ENCODE measurements at places on chromosomes 2 and 18.
A peak's percentile ranks its signal among the peaks of the same experiment; 100 is the strongest.

GRCh38 chr18:43596105-43596712, 318.9 kb upstream of the SYT4 start:
- DNase-seq: no peak

GRCh38 chr18:42053188-42053781, 98.3 kb downstream of the PIK3C3 start:
- peak; percentile 52 for DNase-seq

DNA sequence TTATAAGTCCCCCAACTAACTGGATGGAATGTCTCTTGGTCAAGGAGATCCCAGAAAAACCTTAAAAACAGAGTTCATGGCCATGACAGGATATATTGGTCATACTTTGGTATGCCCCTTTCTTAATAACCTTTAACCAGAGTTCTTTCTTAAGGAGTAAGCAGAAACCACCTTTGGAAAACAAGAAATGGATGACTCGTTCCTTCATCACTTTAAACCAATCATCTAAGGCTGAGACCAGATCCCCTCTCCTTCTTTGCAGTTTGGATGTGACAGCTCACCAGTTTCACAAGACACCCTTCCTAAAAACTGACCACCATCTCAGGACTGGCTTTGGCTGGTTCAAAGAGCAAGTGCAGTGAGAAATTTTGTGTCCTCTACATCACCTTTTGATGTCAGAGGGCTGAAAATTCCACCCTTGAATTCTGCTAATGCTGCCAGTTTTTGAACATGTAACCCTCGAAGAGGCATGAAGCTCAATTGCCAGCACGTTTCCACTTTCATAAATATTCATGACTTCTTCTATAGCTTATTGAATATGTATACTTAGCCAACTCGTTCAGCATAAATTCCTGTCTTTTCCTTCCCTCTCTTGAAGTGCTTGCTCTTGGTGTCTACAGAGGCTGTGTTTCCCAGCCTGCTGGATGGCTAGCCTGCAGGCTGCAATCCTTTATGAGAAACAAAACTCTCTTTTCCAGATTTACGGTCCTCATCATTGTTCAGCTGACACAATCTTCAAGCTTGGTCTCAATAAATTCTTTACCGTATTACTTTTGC, 1323.5 kb upstream of the TMEFF2 start:
- DNase-seq: no peak

- DNase-seq: no peak
Measured at GRCh38 chr18:39863916-39864315, 2091.1 kb upstream of the PIK3C3 start.

GRCh38 chr2:206979922-206980321, 40.6 kb downstream of the CPO start:
- no peak for DNase-seq

DNA sequence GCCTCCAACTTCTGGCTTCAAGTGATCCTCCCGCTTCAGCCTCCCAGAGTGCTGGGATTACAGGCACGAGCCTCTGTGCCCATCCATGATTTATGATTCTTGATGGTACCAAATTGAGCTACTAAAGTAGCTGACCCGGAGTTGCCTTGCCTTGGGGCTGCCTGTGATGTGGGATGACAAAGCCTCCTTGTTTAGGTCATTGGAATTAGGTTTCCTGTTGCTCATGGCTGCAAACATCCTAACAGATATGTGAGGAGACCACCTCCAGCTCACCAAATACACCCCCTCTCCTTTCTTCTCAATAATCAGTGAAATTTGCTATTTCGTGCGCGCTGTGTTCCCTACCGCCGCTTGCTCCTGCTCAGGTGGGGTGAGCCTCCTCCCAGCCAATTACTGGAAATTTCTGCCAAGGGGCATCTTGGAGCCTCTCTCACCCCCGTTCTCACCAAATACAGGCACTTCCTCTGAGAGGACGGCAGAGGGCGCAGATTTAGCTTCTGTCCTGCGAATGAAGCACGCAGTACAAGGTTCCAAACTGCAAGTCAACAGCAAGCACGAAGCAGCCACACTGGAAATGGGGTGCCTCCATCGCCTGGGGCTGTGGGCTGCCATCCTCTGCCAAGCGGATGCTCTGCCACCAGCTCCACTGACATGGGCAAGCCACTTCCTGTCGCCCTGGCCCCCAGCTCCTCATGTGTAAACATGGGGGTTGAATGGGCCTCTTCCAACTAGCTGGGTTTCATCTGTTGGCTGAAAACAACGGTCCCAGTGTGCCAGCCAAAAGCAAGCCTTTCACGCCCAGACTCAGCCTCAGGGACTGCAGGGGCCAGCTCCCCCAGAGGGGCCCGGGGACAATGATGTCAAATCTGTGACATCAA, 71.7 kb downstream of the NCAPH start:
- peak; percentile 83 for DNase-seq

DNA sequence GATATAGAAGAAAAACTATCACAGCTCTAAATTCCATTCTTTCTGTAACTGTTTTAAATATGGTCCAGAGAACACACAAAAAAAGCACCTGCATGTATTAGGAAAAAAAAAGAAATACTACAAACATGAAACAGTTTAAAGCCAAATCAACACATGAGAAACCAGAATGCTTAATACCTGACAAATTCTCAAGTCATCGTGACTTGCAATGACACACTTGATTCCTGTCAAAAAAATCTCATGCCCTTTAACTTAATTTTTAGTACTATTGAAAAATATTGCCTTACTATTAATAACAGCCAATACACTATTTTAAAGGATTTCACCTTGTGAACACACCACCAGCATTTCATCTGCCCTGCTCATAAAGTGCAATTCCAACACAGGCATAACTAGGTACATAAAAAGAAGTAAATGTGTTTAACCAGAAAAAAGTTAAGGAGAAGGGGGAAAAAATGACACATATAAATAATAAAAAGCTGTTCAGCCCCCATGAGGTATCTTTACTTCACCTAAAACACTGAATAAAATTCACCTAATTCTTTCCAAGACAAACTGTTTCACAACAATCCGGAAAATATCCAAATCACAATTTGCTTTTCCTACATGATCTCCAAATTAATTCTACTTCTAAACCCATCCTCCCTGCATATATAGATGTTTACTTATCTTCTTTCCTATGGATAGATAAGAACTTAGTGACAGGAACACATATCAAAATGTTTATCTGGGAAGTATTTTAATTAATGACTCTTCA, 10.8 kb downstream of the ROCK2 start:
- DNase-seq: no peak

DNA sequence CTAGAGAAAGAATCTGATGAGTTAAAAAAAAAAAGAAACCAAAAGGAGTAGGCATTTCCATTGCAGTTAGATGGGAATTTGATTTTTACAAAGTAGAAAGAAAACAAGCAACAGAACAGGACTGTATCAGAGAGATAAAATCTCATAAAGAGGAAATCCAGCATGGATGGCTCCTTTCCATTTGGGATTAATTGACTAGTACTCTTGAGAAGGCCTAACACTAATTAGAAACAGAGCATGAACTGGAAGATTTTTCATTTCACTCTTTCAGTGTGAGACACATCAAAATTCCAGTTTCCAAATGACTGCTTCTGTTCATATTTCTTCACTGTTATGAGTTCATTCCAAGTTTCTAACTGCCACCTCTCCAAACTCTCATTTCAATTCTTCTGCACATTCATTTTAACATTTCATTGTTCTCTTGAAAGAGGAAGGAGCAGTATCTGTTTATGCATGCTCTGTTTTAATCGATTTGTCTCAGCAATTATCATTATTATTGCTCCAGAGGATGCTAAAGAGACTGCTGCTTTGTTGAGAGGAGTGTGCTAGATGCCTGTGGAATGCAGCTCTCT, 108.8 kb upstream of the PIEZO2 start:
- DNase-seq: no peak

DNA sequence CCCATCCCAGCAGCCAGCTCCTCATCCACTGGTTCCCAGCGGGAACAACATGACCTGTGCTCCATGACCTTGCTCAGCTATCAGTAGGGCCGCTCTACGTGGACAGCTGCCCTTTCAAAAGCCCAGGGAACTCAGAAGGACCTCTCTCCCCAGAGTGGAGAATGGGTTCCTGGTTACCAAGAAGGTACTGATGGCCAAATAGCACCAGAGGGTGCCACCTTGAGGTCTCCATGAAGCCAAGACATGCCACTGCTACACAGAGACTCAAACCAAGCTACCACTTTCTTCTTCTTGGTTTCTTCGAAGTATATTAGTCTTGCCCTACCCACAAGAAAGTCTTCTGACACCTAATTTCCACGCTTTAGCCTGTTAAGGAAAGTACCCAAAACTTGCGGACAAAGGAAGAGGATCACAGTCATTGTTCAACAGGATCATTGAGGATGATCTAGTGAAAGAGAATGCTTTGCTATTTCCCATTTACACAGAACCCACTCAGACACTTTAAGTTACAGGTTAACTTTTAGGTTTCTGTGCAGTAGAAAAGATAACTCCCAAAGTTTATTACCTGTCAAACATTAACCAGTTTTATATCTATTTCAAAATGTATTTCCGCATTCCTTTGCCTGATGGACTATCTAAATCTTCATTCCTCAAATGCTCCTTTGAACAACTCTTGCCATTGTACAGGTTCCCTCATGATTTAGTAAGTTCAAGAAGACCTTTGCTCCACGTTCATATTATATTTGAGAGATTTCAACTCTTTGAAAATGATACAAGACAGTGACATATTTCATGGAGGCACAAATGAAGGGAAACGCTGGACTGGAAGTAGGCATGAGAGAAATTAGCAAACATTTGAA, 102.2 kb downstream of the ALPK2 start:
- no peak for DNase-seq

DNA sequence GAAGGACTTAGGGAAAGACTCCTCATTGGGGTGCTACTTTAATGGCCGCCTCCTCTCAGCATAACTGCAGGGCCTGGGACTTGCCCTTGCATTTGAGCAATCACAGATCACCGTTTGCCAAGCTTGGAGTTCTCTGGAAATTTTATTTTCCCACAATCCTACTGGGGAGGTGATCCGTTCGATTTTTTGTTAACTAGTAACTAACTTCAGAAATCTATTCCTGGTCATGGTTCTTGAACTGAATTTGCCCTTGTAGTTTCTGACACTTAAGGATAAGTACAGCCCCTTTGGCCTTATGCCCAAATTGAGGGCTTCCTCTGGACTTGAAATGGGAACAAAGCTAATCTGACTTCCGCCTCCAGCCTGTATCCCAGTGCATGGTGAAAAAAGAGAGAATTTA, 60.5 kb upstream of the ST3GAL5 start:
- no peak for DNase-seq

GRCh38 chr2:134276381-134277172, 22.7 kb downstream of the MGAT5 start:
- DNase-seq: no peak

DNA sequence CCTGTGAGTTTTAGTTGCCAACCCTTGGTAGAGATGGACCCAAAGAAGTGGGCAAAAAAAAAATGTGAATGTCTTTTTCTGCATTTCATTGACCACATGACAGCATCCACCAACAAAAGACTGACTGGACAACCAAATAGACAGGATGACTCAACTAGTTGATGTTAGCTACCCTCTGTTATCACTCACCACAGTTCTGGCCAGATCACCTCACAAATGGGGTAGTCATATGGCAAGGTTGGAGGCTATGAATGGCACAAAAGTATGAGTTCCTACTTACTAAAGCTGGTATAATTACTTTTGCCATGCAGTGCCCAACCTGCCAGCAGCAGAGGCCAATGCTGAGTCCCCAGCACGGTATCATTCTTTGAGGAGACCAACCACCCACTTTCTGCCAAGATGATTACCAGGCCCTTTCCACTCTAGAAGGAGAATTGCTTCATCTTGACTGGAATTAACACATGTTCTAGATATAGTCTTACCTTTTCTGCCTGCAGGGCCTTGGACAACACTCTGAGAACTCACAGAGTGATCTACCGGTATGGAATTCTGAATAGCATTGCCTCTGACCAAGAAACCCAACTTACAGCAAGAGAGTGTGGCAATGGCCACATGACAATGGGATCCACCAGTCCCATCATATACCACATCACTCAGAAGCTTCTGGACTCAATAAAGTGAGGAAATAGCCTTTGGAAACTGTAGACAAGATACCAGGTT, 20.1 kb upstream of the TCF7L1 start:
- no peak for DNase-seq

DNA sequence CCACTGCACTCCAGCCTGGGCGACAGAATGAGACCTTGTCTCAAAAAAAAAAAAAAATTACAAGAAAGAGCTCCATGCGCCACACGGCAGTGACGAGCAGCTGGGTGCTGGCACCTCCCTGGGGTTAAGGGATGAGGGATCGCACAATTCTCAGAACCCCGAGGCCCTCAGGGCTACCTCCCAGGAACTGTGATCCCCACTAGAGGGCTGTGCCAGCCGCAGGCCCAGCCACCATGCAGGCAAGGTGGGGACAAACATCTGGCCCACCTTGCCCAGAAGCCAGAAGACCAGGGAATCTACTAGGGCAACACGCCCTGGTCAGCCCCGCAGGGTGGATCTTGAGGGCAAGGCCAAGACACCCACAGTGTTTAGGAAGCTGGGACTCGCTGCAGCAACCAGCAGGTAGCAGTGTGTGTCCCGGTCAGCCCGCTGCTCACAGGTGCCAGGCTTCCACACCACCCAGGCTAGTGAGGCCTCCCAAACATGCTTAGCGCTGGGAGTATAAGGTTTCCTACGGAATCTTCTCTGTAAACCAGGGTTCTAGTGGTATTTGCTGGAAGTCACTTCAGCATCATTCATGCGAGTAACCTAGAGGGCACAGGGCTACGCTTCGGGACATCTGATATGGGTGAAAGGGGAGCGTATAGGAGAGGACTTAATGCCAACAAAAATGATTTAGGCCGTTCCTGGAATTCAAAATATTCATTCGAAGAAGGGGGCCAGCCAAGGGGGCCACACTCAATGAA, 6.7 kb downstream of the SAG start:
- DNase-seq: no peak

DNA sequence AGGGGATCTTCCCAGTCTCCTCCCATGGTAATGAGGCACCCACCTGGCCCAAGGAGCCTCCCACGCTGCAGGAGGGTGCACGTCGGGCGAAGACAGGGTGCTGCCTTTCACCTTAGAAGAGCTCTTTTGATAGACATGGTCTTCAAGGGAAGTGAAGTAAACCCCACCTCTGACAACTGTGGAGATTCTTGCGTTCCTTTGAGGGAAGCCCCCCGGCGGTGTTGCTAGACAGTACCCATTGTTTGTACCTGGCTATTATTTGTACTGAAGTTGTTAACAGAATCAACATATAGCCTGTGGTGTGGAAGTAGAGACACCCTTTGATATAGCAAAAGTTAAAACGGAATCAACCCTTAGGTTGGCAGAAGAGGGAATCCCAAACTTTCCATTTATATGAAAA, 648.0 kb downstream of the GALR1 start:
- no peak for DNase-seq

All from substantia nigra (tissue), 51 donors.